A673 (cell line): ENCODE measurements at places on chromosomes 12 and 14. TPM values are rescaled to one million over a fixed set of nuclear protein-coding genes. Genes with fewer than 3 reads are reported as not detected.

RNASE7 gene
- not detected in 2 replicates for total RNA-seq

- DNase-seq = no peak
Measured at GRCh38 chr12:107332743-107333142, 239.4 kb upstream of the CRY1 start.

- no peak for DNase-seq
Measured at GRCh38 chr12:95105540-95105939, 32.1 kb upstream of the NR2C1 start.

GRCh38 chr12:111519083-111519482, 80.0 kb downstream of the ATXN2 start:
- DNase-seq = no peak

DNA sequence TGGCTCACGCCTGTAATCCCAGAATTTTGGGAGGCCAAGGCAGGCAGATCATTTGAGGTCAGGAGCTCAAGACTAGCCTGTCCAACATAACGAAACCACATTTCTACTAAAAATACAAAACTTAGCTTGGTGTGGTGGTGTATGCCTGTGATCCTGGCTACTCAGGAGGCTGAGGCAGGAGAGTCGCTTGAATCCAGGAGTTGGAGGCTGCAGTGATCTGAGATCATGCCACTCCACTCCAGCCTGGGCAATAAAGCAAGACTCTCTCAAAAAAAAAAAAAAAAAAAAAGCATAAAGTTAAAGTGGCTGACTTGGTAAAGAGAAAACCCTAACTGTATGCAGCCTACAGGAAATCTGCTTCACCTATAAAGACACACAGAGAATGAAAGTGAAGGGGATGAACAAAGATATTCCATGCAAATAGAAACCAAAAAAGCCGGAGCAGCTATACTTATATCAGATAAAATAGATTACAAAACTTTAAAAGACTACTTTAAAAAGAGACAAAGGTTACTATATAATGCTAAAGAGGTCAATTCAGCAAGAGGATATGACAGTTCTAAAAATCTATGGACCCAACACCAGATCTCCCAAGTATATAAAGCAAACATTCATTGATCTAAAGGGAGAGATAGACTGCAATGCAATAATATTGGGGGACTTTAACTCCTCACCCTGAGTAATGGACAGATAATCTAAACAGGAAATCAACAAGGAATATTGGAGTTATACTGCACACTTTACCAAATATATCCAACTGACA, 4.1 kb downstream of the CLEC2B start:
- peak; percentile 7 for DNase-seq
